Activated CD8-positive, alpha-beta T cell treated with anti-CD3 and anti-CD28 coated beads for 36 hours (primary cell): ENCODE measurements at places on chromosomes 6 and 20. TPM values are rescaled to one million over a fixed set of nuclear protein-coding genes. Genes with fewer than 3 reads are reported as not detected.

- DNase-seq: peak; percentile 61
These were observed 97.5 kb downstream of the CDH26 start for GRCh38 chr20:60055740-60056139.

- peak; percentile 66 for DNase-seq
These were observed 20.6 kb upstream of the SGK2 start for GRCh38 chr20:43537921-43538877.

DNA sequence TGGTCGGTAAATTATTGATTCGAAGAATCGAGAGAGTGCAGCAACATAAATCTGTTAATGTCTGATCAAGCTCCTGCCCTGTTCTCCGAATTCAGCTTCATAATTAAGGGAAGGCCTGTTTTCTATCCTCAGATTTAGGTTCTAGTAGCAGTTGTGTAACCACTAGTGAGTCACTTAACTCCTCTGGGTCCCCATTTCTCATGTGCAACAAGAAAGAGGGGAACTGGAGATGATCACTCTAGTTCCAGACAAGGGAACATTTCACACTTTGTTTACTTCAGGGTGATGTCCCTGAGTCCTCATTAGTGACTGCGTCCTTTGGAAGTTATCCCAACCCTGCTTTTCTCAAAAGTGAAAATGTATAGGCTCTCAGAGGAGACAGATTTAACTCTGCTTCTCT, 68.1 kb upstream of the RNF146 start:
- no peak for DNase-seq

Gene HLA-DQA2
- 0.18 TPM for total RNA-seq

Gene KIF25
- not detected for total RNA-seq

Gene CDSN
- not detected for total RNA-seq

Gene OR10C1
- total RNA-seq: not detected

Gene SIRPB1
- total RNA-seq: 0.92 TPM

DNA sequence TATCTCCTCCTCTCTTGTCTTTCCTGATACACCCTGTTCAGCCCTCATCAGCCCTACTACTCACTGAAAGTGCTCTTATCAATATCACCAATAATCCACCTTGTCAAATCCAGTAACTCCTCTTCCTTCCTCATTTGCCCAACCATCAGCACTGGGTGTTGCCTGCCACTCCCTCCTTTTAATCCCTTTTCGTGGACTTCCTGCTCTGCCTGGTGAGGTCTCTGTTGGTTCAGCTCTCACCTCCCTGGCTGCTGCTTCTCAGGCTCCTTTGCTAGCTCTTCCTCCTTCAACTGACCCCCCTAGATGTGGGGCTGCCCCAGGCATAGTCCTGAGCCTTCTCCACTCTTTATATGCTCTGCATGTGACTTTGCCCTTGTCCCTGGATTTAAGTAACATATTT, 92.5 kb downstream of the PREP start:
- no peak for DNase-seq

- DNase-seq: no peak
These were observed 51.1 kb downstream of the MYO6 start for GRCh38 chr6:75800133-75800532.

- no peak for DNase-seq
These were observed 131.3 kb downstream of the LRFN2 start for GRCh38 chr6:40455686-40456389.

Gene PTK7
- total RNA-seq: 3.8 TPM

Gene MAS1
- not detected for total RNA-seq

Gene OXT
- total RNA-seq: not detected

DNA sequence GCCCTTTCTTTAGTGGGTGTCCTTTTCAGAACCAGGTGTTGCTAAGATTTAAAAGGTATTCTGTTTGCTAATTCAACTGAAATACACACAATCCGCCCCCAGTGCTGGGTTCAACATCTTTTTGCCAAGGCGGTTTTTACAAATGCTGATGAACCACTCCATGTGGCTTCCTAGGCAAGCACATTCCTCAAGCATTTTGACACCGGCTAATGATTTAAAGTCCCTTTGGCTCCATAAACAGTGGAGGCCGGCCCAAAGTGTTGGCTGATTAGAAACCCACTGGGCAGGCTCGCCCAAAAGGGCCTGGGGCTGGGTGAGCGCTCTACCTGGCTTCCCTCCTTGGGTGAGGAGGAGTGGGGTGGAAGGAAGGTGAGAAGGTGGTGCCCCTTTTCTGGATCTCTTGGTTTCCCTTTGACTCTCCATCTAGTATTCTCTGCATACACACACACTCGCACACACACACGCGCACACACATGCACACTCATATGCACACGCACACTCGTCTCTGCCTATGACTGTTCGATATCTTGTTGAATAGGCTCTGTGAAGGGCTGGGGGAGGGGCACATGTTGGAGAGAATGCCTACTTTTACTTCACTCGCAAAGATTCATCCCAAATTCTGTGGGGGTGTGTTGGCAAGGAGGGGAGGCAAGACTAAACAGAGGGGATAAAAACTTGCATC, 66.7 kb upstream of the ARMC2 start:
- DNase-seq: peak; percentile 20

Gene NPBWR2
- not detected for total RNA-seq

Gene BMP7
- total RNA-seq: not detected

GRCh38 chr6:36720251-36721141, 22.9 kb downstream of the RAB44 start:
- no peak for DNase-seq

GRCh38 chr6:73394577-73395354, at the start of gene DDX43:
Gene DDX43 (plus strand): TSS chr6:73394828. CDS start chr6:73394906, 78 bp downstream.
- DNase-seq: peak; percentile 50

DNA sequence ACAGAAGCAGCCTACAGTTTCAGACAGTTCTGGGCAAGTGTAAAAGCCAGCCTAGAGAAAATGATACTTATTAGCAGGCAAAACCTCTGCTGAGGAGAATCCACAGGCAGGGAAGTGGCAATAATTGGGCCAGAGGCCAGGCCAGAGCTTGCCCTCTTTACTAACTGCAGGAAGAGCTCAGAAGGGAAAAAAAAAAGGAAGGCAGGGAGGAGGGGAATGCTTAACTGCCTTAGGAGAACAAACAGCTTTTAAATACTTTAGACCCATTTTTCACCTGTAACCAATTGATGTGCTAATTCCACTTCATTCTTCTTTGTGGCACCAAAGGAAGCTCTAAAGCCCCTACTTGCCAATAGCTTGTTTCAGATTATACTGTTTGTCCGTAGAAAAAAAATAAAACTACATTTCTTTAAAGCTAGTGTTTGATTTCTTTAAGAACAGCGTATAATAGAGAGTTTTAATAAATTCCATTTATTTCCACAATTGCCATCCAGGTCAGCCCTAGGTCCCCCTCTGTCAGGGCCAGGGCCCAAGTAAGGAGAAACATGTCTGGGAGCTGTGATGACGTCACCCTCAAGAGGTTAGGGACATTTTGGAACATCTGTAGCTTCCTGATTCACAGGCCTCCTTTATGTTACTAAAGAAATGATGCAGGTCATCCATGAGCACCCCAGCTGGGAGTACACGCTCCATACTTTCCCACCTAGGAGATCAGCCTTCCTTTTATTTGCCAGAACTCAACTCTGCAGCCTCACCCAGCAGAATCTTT, 384.3 kb downstream of the CDC5L start:
- no peak for DNase-seq

- no peak for DNase-seq
These were observed 154.0 kb upstream of the LAMP5 start for GRCh38 chr20:9360431-9360830.

Gene CGA
- not detected for total RNA-seq

Gene HSPA1B
- 50.8 TPM for total RNA-seq

- no peak for DNase-seq
These were observed 5.8 kb upstream of the STMND1 start for GRCh38 chr6:17096096-17096495.

DNA sequence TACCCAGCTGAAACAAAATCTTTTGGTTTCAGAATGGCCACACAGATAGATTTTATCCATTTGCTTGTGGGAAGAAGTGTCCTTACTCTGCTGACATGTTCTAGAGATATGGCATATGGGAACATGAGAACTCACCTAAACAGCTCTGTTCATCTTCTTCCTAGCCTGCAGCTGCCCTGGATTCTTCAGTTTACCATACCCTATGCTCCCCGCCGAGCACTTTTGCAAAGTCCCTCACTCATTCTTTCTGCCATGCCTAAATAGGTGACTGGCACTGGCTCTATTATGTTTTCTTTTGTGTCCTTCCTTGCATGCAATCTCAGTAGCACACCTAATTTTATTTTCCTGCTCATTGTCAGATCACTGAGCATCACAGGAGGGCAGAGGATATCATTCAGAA, 293.7 kb upstream of the RSPO3 start:
- no peak for DNase-seq

GRCh38 chr6:53109612-53110011, 39.0 kb downstream of the GCM1 start:
- no peak for DNase-seq

DNA sequence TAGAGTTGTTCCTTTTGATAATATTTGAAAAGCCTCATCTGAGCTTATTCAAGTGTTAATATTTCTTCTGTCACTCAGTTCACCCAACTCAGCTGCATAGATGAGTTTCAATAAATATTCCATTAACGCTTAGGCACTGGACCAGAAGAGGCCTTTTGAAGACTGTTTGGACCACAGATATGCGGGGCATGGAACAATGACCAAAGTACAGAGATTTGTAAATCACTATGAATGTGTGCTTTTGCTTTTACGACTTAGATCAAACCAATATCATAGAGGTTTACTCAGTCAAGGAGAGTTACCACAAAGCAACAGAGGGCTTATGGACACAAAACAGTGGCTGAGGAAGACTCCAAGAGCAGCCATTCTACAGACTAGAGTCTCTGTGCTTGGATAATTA, 99.9 kb downstream of the RTN4IP1 start:
- DNase-seq: no peak

DNA sequence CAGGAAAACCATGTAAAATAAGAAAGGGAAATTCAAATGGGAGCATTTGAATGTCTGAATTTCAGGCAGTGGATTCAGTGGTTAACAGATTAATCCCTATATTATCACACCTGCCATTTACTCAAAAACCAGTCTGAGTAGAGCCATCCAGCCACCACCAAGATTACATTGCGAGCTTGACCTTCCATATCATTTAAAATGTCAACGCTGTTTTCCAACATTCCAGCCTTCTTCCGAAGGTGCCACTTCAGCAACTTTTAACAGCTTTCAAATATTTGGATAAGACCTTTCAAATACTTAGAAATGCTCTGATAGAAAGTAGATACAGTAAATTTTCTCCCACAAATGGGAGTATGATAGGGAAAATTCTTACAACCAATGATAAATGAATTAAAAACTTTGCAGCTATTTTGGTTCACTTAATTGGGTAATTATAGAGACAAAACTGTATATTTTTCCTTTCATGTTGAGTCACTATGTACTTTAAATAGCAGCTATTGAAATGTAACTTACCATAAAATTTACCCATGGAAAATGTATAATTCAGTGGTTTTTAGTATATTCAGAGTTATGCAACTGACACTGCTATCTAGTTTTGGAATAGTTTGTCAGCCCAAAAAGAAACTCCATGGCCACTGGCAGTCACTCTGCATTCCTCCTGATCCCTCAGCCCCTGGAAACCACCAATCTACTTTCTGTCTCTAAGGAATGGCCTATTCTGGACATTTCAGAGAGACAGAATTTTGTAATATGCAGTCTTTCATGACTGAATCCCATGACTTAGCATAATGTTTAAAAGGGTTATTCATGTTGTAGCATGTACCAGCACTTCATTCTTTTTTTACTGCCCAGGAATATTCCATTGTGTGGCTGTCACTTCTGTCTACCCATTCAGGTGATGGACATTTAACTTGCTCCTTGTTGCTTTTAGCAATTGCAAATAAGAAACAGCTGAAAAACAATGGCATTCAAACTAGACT, 21.5 kb downstream of the EZR start:
- no peak for DNase-seq
